Esophagus squamous epithelium (tissue), 5 donors: ENCODE measurements at places on chromosomes 13 and 19.

DNA sequence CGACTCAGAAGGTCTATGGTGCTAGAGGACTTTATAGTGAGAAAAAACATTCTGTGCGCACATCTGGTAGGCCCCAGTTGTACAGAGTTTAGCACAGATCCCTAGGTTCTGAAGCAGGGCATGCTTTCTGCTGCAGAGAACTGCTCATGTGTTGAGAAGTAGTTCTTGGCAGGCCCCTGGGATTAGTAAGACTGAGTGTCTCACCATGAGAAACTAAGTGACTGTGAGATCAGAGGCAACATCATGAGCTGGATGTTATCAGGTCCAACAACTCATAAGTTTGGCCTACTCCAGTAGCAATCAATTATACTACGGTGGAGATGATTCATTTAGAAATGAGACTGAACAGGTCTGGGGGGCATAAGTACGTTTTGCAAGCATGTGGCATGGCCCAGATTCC lies 507.4 kb upstream of the KLF12 start:
- no peak for DNase-seq

DNA sequence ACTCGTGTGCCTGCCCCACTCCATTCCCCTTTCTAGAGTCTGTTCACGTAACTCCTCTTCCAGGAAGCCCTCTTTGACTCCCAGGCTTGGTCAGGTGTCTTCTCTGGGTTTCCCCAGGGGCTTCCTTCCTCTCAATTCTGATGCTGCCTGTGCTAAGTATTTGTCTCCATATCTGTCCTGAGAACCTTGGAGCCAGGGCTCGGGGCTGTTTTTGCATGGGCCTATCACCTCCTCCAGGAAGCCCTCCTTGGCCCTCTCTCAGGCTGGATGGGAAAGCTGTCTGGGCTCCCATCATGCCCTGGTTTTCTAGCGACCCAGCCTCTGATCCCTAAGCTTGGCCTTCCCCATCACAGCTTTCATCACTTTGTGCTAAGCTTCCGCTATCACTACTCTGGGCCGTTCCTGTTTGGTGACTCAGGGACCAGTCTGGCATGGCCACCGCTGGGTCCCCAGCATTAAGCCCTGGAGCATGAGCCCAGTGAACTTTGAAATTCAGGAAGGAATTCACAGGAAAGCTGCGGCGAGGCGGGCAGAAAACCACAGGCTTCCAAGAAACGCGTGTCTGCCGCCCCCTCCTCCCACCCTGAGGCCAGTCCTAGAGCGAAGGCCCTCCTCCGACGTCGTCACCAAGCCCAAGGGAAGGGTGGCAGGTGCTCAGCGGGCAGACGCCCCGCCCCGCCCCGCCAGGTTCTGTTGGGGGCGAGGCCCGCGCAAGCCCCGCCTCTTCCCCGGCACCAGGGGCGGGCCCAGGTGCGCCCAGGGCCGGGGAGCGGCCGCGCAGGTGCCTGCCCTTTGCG lies 486 bp upstream of the SPINT2 start:
- no peak for DNase-seq

DNA sequence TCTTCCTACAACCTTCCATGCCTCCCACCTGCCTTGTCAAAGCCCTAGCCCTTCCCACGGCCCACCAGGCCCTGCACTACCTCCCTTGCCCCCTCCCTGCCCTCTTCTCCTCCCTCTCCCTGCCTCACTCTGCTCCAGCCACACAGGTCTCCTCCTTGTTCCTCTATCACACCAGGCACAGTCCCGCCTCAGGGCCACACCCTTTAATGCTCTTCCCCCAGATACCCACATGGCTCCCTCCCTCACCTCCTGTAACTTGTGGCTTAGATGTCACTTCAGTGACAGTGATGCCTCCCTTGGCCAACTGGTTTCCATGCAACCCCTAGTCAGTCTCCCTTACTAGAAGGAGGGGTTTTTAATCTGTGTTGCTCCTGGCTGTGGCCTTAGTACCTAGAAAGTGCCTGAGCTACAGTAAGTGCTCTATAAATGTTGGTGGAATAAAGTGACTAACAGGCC lies 1.3 kb downstream of the SIRT6 start:
- DNase-seq: no peak

GRCh38 chr13:40697711-40698110 lies 31.3 kb upstream of the FOXO1 start:
- no peak for DNase-seq

DNA sequence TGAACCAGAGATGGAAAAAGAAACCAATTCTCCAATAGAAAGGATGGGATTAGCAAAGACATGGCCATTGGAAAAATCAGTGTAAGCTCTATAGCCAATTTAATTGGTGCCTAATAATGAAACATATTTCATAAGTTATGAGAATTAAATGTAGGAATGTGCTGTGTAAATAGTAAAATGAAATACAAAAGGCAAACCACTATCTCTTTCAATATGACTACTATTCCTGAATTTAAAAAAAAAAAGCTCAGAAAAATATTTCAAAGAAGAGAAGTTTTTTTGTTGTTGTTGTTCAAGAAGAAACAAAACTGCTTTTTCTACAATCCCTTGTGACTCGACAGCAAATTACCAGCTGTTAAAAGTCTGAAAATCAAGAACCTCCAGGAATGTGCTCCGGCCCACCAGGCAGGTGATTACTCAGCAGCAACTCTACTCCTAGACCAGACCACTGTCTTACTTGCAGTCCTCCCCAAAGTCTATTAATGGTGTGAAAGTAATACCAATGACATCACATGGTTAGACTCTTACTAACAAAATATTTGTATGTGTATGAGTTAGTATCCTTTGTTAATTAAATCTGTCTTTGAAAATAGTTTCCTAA lies 362.4 kb downstream of the KCTD12 start:
- DNase-seq: no peak
